Glutamatergic neuron (in vitro differentiated cells): ENCODE measurements at places on chromosomes 7 and 10.

GRCh38 chr7:106236065-106236464 is 48.7 kb downstream of the NAMPT start:
- no peak for DNase-seq

DNA sequence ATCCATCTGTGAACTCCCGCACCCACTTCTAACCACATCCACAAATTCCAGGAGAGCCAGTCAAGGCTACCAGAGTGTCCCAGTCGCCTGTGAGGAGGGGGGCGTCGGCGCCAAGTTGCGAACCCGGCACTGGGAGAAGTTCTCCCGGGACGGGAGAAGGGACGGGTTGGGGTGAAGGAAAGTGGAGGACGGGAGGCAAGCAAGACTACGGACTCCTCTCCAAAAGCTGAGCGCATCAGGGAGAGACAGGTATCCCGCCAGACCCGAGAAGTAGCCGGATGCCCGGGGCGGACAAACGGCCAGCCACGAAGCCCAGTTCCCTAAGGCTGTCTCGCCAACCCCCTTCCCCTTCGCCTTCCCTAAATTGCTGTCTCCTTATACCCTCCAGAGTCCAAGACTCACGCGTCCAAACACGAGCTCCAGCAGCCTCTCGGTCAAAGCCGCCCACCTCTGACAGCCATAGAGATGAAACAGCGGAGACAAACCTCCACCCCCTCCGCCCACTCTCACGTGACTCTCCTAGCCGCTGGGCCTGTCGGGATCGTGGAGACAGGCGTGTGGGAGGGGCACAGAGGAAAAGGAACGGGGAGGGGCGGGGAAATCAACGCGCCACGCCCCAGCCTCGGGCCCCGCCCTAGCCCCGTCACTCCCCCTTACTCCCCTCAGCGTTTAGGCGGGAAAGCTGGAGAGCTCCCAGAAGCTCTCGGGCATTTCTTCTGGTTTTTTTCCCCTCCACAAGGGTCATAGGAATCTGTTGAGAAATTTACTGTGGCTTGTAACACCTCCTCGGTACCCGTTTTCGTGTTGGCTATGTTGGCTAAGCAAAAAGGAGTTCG is at the start of gene MICU1:
Gene MICU1, minus strand, starts transcription at position 472 of the 836 bp plus-strand sequence. CDS start 59,286 bp downstream, outside the sequence.
- peak; percentile 93 for DNase-seq

GRCh38 chr10:71390461-71390835 is 6.3 kb upstream of the CDH23 start:
- DNase-seq, result no peak

- DNase-seq, result no peak
These were observed 21.4 kb upstream of the MLXIPL start for GRCh38 chr7:73645643-73646174.

GRCh38 chr10:45809837-45810236 is 37.5 kb downstream of the AGAP4 start:
- DNase-seq, result no peak

GRCh38 chr7:133980804-133981203 is 146.3 kb upstream of the LRGUK start:
- no peak for DNase-seq

- peak; percentile 78 for DNase-seq
These were observed at the start of gene CSTF2T for GRCh38 chr10:51699475-51700227. Gene CSTF2T, minus strand, starts transcription at chr10:51699595. Its CDS starts 46 bp downstream, at chr10:51699549.

- DNase-seq, result no peak
These were observed 494 bp upstream of the CFAP43 start for GRCh38 chr10:104232613-104233102.

DNA sequence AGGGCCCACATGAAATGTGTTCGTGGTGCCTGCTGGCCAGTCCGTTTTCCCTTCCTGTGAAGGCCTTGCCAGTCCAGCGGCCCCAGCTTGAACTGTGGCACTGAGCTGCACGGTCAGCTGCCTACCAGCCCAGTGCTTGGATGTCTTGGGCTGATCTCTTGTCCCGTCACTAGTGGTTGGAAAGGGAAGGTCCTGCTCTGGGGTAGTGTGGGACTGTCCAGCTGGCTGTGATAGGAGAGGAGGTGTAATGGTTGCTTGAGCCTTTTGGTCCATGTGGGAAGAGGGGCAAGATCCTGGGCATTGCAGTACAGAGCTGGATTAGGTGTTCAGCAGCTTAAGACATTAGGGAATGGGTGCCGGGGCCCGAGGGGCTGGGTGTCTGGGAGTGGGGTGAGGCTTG is 15.0 kb downstream of the BUD23 start:
- DNase-seq, result no peak
